ENCODE measurements at places on chromosomes 5 and 9.

- no peak for DNase-seq
Measured at GRCh38 chr9:93657331-93658111, 81.1 kb downstream of the PHF2 start.

GRCh38 chr5:56610093-56610698 is 205.2 kb upstream of the MAP3K1 start:
- peak; percentile 18 for DNase-seq

DNA sequence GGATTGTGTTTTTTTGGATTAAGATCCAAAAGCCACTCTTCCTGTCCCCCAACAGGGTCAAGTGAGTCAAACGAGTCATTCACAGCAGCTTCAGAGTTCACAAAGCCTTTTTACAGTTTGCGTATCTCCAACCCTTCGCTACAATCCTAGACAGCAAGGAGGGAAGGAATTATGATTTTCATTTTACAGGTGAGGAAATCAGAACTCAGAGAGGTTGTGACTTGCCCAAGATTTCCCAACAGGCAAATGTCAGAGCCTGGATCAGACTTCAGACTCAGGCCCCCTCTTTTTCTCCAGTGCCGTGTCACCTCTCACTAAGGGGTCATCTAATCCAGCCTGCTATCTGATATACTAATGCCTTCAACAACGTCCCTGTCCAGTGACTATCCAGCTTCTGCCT is 72.1 kb upstream of the XPA start:
- no peak for DNase-seq

GRCh38 chr5:72463449-72464052 is 43.7 kb downstream of the ZNF366 start:
- DNase-seq: no peak

- no peak for DNase-seq
Measured at GRCh38 chr9:127761491-127761956, 16.9 kb downstream of the SH2D3C start.

- no peak for DNase-seq
Measured at GRCh38 chr5:119009131-119009530, 20.8 kb upstream of the DTWD2 start.

DNA sequence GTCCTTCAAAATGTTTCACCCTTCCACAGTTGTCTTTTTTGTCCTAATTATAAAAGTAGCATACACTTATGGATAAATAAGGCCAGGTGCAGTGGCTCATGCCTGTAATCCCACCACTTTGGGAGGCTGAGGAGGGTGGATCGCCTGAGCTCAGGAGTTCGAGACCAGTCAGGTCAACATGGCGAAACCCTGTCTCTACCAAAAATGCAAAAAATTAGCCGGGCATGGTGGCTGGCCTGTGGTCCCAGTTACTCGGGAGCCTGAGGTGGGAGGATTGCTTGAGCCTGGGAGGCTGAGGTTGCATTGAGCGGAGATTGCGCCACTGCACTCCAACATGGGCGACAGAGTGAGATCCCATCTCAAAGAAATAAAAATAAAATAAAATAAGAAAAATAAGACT is 1.6 kb downstream of the C5orf52 start:
- no peak for DNase-seq

DNA sequence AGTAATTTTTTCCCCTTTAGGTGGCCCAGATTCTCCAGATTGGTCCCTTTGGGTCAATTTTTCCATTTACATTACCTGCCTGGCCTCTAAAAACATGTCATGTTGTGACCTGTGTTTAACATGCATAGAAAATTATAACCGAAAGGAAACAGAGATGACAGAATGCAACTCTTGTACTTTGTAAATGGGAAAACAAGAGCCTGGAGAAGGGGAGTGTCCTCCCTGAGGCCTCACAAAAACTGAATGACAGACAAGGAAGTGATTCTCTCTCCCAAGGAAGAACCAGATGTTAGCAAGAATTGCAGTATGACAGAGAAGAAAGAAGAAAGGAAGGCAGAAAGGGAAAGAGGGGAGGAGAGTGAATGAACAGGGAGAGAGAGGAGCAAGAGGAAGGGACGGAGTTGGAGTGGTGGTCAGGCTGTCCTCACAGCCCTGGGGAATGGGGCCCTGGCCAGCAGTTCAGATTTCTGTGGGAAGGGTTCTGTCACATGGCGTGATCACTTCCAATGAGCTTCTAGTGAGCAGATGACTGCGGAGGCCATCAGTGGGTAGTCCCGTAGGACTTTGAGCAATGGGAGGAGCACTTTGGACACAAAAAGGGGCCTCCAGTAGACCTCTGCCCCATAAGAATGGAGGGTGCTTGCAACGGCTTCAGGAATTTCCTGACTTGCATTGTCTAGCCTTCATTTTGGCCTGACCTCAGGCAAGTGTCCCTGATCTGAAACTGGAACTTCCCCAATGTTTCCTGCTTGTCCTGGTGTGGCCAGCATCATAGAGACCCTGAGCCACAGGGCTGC is 31.6 kb downstream of the ABLIM3 start:
- no peak for DNase-seq

DNA sequence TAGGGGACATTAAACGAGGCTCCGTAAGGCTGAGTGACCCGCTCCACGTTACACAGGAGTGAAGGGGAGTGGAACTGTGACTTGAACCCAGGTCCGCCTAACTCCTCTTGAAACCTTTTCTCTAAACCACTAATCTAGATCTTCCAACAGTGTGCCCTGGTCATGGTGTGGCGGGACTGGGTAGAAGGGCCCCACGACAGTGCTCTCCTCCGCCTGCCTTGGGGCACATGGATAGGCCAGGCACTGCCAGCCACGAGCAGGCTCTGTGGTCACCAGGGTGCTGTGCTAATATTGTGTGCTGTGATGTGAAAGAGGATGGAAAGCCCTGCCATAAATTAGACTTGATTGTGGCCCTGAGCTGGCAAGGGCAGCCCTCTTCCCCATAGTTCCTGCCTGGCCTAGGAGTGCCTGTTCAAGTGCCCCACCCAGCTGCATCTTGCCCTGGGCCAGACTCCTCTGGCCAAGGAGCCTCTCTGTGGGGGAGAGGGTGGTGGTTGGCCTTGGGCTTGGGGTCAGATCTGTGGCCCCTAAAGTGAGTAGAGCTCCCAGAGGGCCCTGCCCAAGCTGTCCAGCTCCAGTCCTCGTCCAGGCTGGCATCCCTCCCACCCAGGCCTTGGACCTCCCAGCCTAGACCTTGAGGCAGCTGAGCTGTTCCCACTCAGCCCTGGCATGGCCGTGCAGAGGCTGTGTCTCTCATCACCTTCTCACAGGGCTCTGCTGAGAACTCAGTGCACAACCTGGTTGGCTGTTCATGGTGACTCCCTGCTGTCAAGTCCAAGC is 67.8 kb upstream of the TBC1D2 start:
- no peak for DNase-seq

DNA sequence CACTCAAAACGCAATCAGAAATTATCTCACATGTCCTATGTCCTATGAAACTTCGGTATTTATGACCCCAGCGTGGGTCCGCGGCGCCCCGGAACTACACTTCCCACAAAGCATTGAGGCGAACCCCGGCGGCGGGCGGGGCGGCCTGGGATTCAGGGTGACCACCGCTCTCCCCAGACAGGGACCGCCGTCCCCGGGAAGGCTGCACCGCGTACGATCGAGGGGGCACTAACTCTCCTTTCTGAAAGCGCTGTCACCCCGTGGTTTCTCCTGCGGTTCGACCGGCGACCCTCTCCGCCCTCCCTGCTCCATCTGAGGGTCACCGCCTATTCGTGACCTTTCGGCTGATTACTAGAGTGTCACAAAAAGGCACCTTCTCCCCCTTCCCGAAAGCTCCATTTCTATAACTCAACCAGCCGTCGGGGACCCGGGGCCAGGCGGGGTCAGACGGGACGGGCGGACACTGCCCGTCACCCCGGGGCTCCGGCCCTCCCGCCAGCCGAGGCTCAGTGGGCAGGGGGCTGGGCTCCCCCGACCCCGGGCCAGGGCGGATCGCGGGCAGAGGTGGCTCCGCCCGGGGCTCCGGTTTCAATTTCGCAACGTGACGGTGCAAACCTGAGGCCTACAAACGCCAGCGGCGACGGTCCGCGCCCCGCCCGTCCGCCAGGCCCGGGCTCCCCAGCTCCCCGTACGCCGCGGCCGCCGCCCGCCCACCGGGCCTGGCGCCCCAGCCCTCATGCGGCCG is 1.3 kb downstream of the ECPAS start:
- peak; percentile 47 for DNase-seq

DNA sequence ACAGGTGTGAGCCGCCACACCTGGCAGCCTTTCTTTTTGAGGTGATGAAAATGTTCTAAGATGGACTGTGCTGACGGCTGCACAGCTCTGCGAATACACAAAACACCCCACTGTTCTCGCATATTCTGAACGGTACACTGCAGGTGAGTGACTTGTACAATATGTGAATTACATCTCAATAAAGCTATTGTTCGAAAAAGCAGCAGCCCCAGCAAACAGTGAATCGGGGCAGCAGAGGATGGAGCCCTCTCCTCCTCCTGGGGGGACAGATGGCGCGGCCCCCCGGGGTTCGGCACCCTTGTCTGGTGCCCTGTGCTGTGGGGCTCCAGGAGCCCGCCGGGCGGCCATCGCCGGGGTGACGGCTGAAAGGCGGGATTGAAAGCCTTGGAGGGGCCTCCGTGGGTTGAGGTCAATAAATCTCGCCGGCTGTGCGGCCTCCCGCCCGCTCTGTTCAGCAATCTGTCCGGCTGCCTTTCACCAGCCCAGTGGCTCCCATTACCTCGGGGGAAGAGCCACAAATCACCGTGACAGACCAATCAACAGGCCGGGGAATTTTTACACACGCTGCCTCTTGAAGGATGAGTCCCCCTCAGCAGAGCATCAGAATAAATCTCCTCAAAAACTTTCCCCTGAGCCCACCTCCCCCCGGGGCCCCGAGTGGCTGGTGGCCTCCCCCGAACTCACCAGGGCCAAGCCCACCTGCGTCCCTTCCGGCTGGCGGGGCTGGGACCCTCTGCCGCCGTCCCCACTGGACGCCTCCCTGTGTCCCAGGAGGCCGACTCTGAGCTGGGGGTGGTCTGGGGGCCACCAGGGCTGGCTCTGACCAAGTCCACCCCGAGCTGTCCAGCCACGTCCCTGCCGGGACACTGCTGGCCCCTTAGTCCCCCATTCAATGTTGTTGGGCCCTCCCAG is 37.8 kb upstream of the TMEM250 start:
- no peak for DNase-seq

DNA sequence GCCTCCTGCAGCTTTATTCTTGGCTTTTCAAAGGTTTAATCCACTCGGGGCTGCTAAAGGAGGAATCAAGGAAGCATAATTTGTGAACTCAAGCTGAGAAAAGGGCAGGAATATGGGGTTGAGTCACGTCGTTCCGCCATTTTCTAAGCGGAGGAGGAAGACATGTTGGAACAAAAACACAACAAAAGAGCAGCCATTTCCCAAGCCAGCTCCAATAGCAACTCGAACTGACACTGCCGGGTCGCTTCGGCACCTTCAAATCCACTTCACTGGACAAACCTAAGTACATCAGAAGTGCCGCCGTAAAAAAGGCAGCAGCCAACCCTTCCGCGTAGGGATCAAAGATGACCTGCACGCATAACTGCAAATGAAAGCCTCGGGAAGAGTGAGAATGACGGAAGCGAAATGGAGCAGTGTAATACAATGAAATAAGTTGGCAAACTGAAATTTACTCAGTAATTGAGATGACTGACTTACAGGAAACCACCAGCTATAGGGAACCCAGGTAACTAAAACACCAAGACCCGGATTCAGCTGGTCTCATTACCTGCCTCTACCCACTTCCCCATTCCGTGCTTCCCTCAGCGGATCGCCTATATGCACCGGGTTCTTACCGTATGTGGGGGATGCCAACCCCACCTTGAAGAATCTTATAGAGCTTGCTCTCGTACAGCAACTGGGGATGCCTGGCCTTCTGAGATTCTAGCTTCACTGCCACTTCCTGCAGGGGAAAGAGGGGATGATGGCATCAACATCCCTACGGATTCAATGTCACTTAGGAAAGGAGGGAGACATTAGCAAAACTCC is 1.6 kb downstream of the CSNK1A1 start:
- no peak for DNase-seq

DNA sequence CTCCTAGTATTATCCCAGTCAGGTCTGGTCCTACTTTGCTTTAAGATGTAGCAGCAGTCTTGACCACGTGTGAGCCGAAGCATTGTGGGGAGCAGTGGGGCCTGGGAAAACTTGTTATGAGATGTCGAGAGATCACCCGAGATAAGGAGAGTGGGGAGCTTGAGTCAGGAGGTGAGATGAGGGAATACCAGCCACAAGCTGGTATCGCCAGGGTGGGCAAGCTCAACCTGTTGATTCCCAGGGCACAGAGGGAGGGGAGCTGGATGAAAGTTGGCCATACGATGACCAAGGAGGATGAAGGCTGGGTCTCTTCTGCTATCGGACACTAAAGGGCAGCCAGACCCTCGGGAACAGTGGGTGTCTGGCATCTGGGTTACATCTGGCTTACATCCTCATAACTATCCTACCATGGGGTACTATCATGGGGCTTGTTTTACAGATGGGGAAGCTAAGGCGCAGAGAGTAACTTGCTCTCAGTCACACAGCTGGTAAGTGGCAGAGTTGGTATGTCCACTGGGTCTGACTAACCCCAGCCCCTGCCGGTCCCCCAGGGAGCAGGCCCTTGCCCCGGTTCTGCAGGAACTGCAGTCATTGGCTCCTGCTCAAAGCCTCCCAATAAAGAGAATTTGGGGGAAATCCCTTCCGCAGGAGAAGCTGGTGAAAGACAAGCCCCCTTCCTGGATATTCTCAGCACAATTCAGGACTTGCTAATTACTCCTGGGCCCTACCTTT is 13.4 kb upstream of the TIFAB start:
- DNase-seq: no peak

GRCh38 chr5:139113892-139114291 is 84.3 kb downstream of the SIL1 start:
- no peak for DNase-seq

DNA sequence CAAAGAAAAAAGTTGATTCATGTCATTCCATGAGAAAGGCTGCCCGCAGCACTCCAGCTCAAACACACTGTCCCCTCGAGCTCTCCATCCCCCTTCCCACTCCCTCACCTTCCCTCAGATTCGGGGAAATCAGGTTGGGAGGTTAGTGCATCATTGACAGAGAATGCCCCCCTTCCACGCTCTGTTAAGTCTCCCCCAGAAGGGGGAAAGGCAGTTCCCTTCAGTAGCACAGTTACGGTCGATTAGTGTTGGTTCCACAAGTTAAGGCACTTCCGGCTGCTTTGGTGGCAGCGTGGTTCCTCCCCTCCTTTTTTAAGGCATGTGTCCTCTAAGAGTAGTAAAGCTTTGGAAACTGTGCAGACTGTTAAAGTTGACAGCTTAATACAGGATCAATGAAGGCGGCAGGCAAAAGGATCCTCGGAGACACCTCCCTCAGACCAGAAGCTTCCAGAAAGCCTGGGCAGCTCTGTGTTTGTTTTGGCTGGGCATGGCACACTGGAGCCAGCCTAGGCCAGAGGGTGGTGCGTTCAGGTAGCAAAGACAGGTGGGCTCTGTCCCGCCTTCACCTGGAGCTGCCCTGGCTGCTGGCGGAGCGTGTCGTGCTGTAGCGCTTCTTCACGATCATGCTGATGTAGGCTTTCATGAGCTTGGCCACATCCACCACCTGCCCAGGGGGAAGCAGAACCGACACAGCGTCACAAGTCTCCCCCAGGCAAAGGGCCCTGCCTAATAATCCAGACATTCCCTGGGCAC is 49.5 kb upstream of the RETREG1 start:
- no peak for DNase-seq

DNA sequence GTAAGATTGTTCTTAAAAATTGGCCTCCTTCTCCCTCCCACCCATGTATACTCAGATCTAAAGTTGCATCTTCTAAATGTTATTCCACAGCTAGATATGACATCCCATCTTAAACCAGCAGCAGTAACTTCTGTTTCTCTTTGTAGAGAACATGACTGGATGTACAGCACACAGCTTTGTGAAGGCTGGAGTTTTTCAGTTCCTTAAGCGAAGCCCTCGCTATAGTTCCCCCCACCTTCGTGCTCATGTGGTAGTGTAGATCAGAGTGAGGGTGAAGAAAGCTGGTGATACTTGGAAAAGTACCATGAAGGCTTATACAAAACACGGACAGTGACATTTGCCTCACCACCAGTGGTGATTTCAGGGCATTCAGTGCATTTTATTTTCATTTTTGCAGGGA is 137.5 kb downstream of the MAT2B start:
- no peak for DNase-seq

Measured in stimulated activated CD4-positive, alpha-beta T cell treated with anti-CD3 and anti-CD28 coated beads, Interleukin-2, amount 100 ng/mL, for 4 hours (primary cell).